ENCODE measurements at places on chromosomes 13 and 19.

- DNase-seq: no peak
Measured at GRCh38 chr13:51347099-51347498, 7.6 kb downstream of the SERPINE3 start.

DNA sequence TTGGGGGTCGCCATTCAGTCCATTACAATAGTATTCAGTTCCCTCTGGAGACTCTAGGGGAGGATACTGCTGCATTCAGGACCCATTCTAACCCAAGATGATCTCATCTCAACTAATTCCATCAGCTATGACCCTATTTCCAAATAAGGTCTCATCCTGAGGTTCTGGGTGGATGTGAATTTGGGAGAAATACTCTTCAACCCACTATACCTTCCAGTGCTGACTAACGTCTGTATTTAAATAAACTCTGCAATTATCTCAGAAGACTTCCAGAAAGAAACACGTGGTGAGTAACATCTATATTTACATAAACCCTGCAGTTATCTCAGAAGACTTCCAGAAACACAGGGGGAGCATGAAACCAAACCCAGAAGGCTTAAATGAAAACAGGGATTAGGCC is 1300.7 kb downstream of the PCDH9 start:
- no peak for DNase-seq

DNA sequence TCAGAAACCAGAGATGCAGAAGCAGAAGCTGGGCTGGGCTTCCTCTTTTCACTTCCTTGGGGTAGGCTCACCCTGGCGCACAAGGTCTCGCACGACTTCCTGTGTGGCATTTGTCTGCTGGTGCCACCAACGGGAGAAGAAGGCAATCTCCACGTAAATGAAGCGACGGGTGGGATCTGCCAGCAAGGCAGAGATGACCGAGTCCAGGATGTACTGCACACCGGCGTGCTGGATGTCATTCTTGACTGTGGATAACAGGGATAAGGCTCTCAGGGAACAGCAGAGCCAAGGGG is 1.3 kb downstream of the MAN2B1 start:
- DNase-seq: peak; percentile 91

- no peak for DNase-seq
Measured at GRCh38 chr19:58397533-58398037, 2.1 kb downstream of the RNF225 start.

GRCh38 chr19:3823350-3823713 is 37.2 kb upstream of the MATK start:
- no peak for DNase-seq

DNA sequence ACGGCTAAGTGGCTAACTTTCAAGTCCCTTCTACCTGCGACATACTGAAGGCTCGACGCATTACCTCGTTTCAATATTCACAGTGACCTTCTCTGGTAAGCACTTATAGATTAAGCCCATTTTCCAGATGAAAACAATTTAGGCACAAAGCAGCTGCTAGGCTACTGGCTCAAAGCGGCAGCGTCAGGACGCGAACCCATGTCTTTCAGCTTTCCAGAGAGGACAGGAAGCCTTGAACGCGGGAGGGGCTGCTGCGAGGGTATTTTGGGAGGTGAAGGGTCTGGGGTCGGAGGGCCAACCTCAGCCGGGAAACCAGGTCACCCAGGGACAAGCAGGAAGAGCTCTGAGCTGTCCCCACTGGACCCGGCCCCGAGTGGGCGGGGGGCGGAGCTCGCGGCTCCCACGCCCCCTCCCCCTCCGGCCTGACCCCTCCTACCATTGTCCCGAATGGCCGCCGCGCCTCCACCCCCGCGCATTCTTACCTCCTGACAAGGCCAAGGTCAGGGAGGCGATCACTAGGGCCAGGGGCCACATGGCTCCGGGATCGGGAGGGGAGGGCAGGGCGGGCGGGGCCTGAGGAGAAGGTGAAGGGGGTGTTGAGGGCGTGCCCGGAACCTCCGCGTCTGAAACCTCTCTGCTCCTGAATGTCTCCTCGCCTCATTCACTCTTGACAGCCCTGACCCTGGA is at the start of gene KLK13:
KLK13 (minus strand) TSS at position 559 of the 687 bp plus-strand sequence; CDS start at position 534, 25 bp downstream.
- DNase-seq: peak; percentile 17

DNA sequence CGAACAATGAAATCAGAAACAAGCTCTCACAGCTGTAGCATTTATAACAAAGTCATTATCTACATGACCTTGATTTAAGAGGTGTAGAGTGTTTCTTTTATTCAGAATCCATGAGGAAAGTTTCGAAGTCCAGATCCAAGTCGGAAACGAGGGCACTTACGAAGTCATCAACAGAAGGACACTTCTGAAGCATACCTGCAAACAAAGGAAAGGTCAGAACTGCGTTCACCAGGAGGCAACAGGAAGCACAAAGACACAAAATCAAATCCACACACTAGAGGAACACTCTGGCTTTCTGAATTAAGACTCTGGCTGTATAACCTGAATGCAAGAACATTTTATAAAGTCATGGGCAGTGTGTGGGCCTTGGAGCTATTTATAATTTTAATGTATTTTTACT is 158.9 kb downstream of the MIPEP start:
- no peak for DNase-seq

DNA sequence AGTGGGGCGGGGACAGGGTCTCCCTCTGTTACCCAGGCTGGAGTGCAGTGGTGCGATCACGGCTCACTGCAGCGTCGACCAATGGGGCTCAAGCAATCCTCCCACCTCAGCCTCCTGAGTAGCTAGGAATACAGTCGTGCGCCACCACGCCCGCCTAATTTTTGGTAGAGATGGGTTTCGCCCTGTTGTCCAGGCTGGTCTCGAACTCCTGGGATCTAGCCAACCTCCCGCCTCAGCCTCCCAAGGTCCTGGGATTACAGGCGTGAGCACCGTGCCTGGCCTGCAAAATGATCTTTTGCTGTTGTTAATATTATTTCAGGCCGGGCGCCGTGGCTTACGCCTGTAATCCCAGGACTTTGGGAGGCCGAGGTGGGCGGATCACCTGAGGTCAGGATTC is 621 bp upstream of the TGDS start:
- DNase-seq: no peak

DNA sequence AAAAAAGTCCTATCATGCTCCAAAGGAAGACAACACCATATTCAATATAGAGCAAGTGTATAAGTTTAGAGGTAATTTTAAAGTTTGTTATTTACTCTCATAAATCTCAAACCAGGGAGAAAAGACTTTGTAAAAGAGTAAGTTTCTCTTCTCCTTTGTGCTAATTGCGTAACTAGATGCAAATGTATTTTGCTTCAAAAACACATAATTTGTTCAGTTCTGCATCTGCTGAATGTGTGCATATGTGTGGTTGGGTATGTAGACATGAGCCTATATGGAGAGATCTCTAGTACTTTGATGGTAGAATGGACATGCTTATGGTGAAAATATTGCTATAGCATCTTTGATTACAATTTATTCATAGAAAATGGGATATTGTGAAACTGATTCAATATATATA is 17.8 kb upstream of the MIR17HG start:
- DNase-seq: no peak

DNA sequence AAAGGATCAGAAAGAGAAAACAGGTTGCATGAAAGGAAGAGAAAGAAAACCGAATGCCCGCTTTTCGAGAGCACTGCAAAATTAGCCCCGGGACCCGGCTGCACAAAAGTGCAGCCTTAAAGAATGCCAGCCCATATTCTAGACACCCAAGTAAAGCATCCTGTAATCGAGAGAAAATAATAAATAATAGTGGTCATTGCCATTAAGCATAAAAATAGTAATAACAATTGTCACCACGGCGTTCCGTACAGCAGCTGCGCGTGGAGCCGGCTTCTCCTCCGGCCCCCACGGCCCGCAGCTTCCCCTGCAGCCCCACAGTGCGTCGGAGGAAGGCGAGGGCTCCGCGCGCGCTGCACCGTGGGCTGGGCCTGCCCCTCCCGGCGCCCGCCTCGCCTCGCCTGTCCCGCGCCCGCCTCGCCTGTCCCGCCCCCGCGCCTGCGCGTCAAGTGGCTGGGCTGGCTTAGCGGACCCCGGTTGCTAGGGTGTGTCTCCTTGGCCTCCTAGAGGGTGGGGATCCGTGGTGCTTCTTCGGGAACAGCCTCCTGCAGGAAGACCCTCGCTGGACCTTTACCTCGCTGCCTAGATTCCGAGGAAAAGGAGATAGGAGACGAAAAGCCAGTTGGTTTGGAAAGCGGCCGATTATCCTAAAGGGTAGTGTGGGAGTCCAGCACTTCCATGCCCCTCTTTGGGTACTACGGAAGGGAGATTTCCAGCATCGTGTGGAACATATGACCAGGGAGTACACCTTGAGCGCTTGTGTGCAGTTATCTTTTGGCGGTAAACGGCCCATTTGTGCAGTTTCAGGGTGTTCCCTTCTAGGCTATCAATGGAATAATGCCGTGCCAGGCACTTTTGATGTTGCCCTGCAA is at the start of gene LRRC63:
LRRC63 (plus strand) TSS at position 446 of the 869 bp plus-strand sequence. CDS start 1,107 bp downstream, outside the sequence.
- peak; percentile 54 for DNase-seq

Measured in hematopoietic multipotent progenitor cell (in vitro differentiated cells).